ENCODE measurements at places on chromosomes 3 and 15.

- H3K27me3 ChIP-seq: no peaks in the 10 kb centered on the region
- no peak for DNase-seq
- no peak overlapping the region for H3K4me3 ChIP-seq
- peak overlapping the region; percentile 12 for H3K27ac ChIP-seq
- H3K4me1 ChIP-seq: peaks cover 33% of the 10 kb centered on the region
- no peaks in the 10 kb centered on the region for H3K36me3 ChIP-seq
These were observed 579.4 kb upstream of the TBL1XR1 start for GRCh38 chr3:177776661-177777101.

GRCh38 chr3:135516143-135516542, 449.4 kb upstream of the PPP2R3A start:
- no peak overlapping the region for H3K4me3 ChIP-seq
- peak; percentile 84 for DNase-seq
- H3K27ac ChIP-seq: no peak overlapping the region

DNA sequence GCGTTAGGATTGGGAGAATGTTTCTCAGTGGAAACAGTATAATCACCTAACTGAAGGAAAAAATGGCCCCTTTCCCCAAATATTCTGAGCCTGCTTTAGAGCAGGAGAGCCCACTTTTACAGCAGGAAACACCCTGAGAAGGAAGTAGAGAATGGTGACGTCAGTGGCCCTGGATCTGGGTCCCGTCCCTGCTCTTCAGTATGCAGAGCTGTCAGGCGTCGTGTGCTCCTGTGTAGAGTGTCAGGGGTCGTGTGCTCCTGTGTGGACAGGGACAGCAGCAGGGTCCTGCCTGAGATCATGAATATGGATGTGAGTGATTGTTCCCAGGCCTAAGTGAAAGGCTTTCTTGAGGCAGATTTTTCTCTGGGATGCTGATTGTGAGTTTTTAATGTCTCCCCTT, 45.2 kb downstream of the CGNL1 start:
- H3K27me3 ChIP-seq: no peaks in the 10 kb centered on the region
- peaks cover 4% of the 10 kb centered on the region for H3K4me1 ChIP-seq
- H3K27ac ChIP-seq: no peak overlapping the region
- H3K4me3 ChIP-seq: no peak overlapping the region
- no peaks in the 10 kb centered on the region for H3K36me3 ChIP-seq

GRCh38 chr3:169337500-169338078, 325.9 kb downstream of the MECOM start:
- H3K4me1 ChIP-seq: peaks cover 10% of the 10 kb centered on the region
- H3K36me3 ChIP-seq: no peaks in the 10 kb centered on the region
- no peak overlapping the region for H3K4me3 ChIP-seq

GRCh38 chr3:123693584-123694190, 108.8 kb upstream of the HACD2 start:
- H3K27me3 ChIP-seq: no peaks in the 10 kb centered on the region
- DNase-seq: no peak
- H3K27ac ChIP-seq: peak overlapping the region; percentile 97
- H3K4me1 ChIP-seq: peaks cover 82% of the 10 kb centered on the region
- H3K36me3 ChIP-seq: peaks cover 60% of the 10 kb centered on the region

GRCh38 chr3:43685921-43686320, 4.8 kb upstream of the ABHD5 start:
- DNase-seq: no peak
- H3K27me3 ChIP-seq: no peaks in the 10 kb centered on the region
- peaks cover 11% of the 10 kb centered on the region for H3K4me1 ChIP-seq
- H3K27ac ChIP-seq: no peak overlapping the region

DNA sequence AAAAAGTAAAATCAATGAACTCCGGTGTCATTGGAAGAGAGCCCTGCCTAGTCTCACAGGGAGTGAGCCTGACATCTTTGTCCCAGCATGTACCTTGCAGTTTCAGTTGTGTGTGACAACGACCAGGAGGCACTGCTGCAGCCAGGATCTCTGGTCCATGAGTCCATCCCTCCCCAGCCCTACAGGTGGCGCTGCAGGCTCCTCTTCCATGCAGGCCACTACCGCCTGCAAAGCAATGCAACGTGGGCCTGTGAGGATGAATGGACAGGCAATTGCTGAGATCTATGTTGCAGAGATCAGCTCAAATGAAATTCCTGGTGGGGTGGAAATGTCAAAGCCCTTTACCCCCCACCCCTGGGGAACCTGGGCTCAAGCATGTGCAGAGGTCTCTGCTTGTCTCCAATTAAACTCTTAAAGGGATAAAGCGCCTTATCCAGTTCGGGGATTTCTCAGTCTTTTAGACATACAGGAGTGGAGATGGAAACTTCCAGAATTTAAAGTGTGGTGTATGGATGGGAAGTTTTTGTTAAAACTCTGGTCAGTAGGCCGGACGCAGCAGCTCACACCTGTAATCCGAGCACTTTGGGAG, 35.8 kb downstream of the TKT start:
- DNase-seq: no peak
- no peaks in the 10 kb centered on the region for H3K27me3 ChIP-seq
- H3K4me3 ChIP-seq: no peak overlapping the region
- no peak overlapping the region for H3K27ac ChIP-seq
- no peaks in the 10 kb centered on the region for H3K4me1 ChIP-seq

DNA sequence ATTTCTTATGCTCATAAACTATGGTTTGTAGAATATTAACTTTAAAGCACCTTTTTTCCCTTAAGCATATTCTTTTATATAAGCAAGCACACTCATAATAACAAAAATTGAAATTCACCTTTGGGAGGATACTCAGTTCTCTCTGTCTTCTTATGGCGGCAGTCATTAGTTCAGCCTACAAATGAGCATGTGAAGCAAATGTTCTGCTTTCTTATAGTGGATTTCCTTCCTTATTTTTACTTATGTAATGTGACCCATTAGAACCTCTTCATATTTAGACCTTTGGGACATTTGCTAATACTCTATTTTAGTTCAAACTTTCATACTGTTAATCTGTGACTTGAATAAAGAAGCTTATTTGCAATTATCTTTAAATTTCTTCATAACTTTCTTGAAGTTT, at the start of gene P2RY13:
P2RY13 (minus strand) TSS at position 187 of the 400 bp plus-strand sequence; CDS start at position 166, 21 bp downstream.
- no peaks in the 10 kb centered on the region for H3K27me3 ChIP-seq
- DNase-seq: no peak
- peak within 1 kb of the TSS; percentile 6 for H3K4me3 ChIP-seq
- H3K36me3 ChIP-seq: no peaks in the 10 kb centered on the region
- H3K4me1 ChIP-seq: no peaks in the 10 kb centered on the region

DNA sequence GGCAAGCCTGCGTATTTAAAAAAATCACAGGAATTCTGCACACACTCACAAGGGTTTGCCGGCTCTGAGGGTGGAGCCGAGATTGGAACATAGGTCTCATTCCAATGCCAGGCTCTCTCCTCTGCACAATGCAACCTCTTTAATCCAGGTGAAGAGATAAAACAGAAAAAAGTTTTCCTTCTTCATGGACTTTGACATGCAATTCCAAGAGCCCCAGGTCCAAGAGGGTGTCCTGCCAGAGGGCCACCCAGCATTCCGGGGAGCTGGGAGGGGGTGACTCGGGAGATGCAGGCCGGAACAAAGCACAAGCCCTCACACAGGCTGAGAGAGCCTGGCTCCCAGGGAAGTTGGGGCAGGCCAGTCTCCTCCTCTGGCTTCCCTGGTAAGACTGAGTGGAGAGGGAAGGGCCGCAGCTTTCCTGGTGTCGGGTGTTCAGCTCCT, 6.7 kb upstream of the SLC12A8 start:
- DNase-seq: no peak
- no peak overlapping the region for H3K27ac ChIP-seq
- H3K27me3 ChIP-seq: no peaks in the 10 kb centered on the region

- no peak overlapping the region for H3K4me3 ChIP-seq
- H3K36me3 ChIP-seq: no peaks in the 10 kb centered on the region
- no peaks in the 10 kb centered on the region for H3K27me3 ChIP-seq
These were observed 22.9 kb downstream of the MITF start for GRCh38 chr3:69761896-69762767.

DNA sequence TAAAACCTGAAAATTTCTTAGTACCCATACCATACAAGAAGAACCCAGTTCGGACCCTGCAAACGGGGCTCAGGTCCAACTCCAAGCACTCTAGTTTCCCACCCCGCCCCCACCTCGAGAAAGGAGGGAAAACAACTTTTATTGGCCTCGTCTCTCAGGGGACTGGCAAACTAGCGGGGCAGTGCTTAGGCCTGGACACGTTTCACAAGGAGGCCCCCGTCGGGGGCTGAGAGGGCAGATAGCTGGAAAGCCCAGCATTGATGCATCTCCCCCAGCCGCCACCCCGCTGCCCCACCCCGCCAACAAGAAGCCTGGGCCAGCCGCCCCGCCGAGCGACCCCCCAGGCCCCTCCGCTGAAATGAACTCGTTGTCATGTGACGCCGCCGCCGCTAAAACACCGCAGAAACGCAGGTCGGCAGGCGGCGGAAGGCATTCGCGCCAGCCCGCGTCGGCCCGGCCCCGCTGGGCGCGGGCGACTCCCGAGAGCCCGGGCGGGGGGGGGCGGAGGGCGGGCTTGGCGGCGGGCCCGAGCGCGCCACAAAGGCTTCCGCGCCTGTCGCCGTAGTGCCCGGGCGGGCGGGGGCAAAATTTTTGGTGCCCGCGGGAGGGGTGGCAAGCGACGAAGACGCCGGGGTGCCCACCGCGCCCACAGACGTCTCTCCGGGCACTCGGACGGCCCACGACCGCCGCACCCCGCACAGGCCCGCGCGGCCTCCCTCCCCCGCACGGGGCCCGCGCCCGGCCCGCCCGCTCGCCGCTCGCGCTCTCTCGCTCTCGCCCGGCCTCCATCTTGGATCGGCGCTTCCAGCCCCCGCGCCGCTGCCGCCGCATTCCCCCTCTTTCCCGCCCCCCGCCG, 634 bp downstream of the STAG1 start:
- DNase-seq: peak; percentile 94
- H3K27me3 ChIP-seq: no peaks in the 10 kb centered on the region
- H3K36me3 ChIP-seq: no peaks in the 10 kb centered on the region
- peak overlapping the region; percentile 89 for H3K4me3 ChIP-seq

- no peaks in the 10 kb centered on the region for H3K4me1 ChIP-seq
- H3K27me3 ChIP-seq: no peaks in the 10 kb centered on the region
- no peaks in the 10 kb centered on the region for H3K36me3 ChIP-seq
These were observed 404.7 kb upstream of the UBE2E2 start for GRCh38 chr3:22798461-22798860.

- no peak overlapping the region for H3K27ac ChIP-seq
- no peak for DNase-seq
- H3K36me3 ChIP-seq: no peaks in the 10 kb centered on the region
- H3K27me3 ChIP-seq: no peaks in the 10 kb centered on the region
- no peaks in the 10 kb centered on the region for H3K4me1 ChIP-seq
These were observed 730.3 kb downstream of the ZNF385D start for GRCh38 chr3:21020681-21021080.

DNA sequence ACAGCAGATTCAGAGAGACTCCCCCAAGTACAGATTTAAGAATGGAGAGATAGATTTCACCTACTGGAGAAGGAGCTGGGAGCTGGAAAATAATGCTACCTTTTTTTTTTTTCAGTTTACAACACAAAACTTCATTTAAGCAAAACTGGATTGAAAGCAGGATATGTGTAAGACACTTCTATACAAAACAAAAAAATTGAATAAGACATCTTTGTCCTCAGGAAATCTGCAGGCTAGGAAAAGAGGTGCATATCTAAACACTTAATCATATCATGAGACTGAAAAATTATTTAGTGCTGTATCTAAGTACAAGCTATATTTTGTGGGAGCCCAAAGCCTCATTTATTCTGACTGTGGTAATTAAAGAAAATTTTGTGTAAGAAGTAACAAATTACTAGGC, 516.1 kb downstream of the ZIC1 start:
- no peak for DNase-seq
- peaks cover 6% of the 10 kb centered on the region for H3K4me1 ChIP-seq
- H3K27ac ChIP-seq: no peak overlapping the region

DNA sequence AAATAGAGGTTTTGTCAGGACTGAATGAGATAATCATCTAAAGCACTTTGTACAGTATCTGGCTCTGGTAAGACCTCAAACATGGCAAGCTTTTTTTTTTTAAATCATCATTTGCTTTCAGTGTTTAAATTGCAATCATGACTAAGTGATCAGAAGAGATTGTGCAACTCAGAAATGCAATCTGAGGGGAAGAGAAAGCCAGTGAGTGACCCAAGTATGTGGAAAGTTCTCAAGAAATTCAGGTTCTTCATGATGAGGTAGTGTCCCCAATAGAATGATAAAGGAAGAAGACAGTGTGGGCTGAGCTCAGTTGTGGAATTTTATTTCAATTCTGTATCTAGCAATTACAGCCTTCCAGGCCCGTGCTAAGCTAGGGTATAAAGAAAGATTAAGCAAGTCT, 132.2 kb upstream of the TBC1D5 start:
- H3K27me3 ChIP-seq: no peaks in the 10 kb centered on the region
- H3K36me3 ChIP-seq: no peaks in the 10 kb centered on the region
- no peaks in the 10 kb centered on the region for H3K4me1 ChIP-seq
- no peak overlapping the region for H3K4me3 ChIP-seq

GRCh38 chr15:64931381-64931780, 19.7 kb downstream of the ANKDD1A start:
- H3K4me3 ChIP-seq: no peak overlapping the region
- no peak overlapping the region for H3K27ac ChIP-seq
- H3K4me1 ChIP-seq: no peaks in the 10 kb centered on the region
- no peaks in the 10 kb centered on the region for H3K27me3 ChIP-seq
- H3K36me3 ChIP-seq: peaks cover 64% of the 10 kb centered on the region
- peak; percentile 70 for DNase-seq

GRCh38 chr3:60743631-60744164, 507.6 kb downstream of the FHIT start:
- no peaks in the 10 kb centered on the region for H3K27me3 ChIP-seq
- no peak overlapping the region for H3K4me3 ChIP-seq
- peaks cover 5% of the 10 kb centered on the region for H3K4me1 ChIP-seq
- no peaks in the 10 kb centered on the region for H3K36me3 ChIP-seq
- peak; percentile 66 for DNase-seq
- no peak overlapping the region for H3K27ac ChIP-seq

GRCh38 chr15:25346371-25346770, 92.5 kb downstream of the UBE3A start:
- no peak for DNase-seq
- H3K4me1 ChIP-seq: peaks cover 25% of the 10 kb centered on the region
- no peak overlapping the region for H3K4me3 ChIP-seq
- no peaks in the 10 kb centered on the region for H3K27me3 ChIP-seq

- no peaks in the 10 kb centered on the region for H3K27me3 ChIP-seq
- H3K27ac ChIP-seq: no peak overlapping the region
- no peaks in the 10 kb centered on the region for H3K4me1 ChIP-seq
- no peaks in the 10 kb centered on the region for H3K36me3 ChIP-seq
These were observed 21.5 kb upstream of the SMAD6 start for GRCh38 chr15:66680502-66680901.

GRCh38 chr3:17420668-17421067, 321.8 kb downstream of the TBC1D5 start:
- no peaks in the 10 kb centered on the region for H3K36me3 ChIP-seq
- no peak overlapping the region for H3K4me3 ChIP-seq
- no peaks in the 10 kb centered on the region for H3K4me1 ChIP-seq
- no peaks in the 10 kb centered on the region for H3K27me3 ChIP-seq
- no peak for DNase-seq

- DNase-seq: no peak
- no peaks in the 10 kb centered on the region for H3K36me3 ChIP-seq
- no peaks in the 10 kb centered on the region for H3K27me3 ChIP-seq
- peak overlapping the region; percentile 58 for H3K27ac ChIP-seq
These were observed 10.6 kb upstream of the LEO1 start for GRCh38 chr15:51982013-51982769.

- no peaks in the 10 kb centered on the region for H3K27me3 ChIP-seq
- H3K36me3 ChIP-seq: peaks cover 67% of the 10 kb centered on the region
- no peak for DNase-seq
- peak overlapping the region; percentile 49 for H3K27ac ChIP-seq
- no peak overlapping the region for H3K4me3 ChIP-seq
These were observed 26.6 kb downstream of the IDH2 start for GRCh38 chr15:90075420-90076289.
